Transverse colon (tissue), 4 donors: ENCODE measurements at places on chromosomes 16 and 17.

- no peak for DNase-seq
Measured at GRCh38 chr17:76079535-76079955, 563 bp downstream of the ZACN start.

DNA sequence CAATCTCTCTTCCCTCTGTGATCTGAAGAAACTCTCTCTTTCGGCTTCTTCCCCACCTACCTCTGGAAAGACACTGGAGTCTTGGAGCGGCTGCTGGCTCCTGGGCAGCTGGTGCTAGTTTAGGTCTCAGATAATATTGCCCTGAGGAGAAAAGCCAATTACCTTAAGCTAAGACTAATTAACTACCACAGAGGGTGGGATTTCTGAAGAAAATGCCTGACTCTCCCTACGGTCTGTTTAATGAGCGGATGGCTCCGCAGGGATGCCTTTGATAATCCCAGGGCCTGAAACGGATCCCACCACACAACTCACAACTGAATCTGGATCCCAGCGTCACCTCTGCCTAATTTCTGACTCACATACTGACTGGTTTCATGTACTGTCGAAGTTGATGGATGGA lies 127.0 kb upstream of the NLRP1 start:
- DNase-seq = no peak

DNA sequence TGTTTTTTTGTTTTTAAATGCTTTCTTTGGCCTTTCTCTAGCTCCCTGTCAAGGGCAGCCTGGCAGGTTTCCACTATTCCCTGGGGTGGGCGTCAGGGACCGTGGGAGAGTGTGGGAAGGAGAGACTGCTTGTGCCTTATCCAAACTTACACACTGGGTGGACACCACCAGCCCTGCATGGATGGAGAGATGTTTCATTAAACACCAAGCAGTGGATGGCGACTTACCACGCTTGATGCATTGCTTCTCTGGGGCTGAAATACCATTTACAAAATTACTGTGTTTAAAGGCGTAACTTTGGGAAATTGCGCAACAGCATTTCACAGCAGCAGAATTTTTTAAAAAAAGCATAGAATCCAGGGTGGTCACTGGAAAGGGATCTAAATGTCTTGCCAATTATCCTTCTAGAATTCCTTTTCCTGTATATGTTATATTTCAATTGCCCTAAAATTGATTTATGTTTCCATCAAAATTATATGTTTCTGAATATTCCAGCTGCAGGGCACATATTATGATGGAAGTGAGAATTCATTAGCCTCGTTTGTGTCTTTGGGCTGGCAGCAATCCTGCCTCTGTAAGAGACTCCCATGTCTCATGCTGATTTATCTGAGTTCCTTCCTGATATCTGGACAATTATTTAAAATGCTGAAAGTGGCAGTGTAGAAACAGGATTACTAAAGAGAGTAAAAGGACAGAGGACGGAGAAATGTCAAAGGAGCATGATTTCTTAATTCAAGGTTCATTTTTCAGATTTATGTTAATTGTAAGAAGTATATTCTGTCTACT lies 247.3 kb downstream of the GRIN2A start:
- DNase-seq = no peak

- no peak for DNase-seq
Measured at GRCh38 chr17:28897769-28898526, 415 bp upstream of the FLOT2 start.
